Kasumi-1 (cell line): ENCODE measurements at places on chromosomes 13 and 19.

GRCh38 chr13:51562011-51562671 lies 22.1 kb upstream of the WDFY2 start:
- DNase-seq, result no peak

DNA sequence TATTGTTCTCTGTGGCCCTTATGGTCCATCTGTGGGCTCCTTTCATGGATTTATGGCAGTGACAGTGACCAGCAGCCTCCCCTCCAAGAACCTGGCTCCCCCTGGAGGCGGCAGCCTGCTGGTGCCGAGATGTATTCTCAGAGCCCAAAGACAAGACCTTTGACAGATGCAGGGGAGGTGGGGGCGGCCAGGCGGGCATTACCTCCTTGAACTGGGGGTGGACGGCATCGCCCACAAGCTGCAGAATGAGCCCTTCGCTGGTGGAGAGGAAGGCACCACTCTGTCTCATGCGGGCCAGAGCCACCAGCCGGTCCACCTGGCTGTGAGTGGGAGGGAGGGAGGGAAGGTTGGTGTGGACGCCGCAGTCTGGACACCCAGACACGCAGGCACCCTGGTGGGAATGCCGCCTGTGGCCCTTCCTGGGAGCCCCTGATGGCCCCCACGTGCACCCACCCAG lies 6.6 kb downstream of the ISOC2 start:
- peak; percentile 50 for DNase-seq

GRCh38 chr13:70098669-70099068 lies 9.0 kb upstream of the ATXN8OS start:
- peak; percentile 42 for DNase-seq

DNA sequence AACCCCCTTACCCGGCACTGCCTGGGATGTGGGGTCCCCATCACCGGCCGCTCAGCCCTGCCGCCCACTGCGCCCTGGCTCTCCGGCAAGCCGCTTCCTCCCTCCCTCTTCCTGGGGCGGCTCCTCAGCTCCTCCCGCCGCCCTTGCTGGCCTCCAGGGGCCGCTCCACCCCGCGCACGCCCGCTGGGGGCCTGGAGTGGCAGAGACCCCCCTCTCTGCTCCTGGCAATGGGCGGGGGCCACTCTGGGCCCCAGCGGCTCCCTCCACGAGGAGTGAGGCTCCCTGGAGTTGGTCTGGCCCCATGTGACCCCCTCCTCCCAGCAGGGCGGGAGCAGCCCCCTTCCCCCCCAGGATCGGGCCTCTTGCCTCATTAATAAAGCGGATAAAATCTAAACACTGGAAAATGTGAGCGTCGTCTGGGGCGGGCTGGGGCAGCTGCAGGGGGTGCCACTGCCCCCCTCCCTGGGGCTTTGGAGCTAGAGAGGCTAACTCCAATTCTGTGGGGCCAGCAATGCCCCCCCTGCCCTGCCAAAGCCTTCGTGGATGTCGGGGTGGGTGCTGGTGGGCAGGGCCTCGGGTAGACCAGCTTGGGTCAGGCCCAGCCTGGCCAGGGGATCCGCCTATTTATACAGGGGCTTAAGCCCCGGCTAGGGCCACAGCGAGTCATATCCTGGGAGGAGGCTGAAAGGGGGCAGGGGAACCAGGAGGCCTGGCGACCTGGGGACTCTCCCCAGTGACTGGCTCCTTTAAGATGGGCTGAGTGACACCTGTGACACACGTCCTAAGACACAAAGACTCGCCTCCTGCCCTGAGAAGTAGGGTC lies at the start of gene PTGER1:
TSS of gene PTGER1 (minus strand) at position 104 of the 823 bp plus-strand sequence. CDS start 1,034 bp downstream, outside the sequence.
- peak; percentile 30 for DNase-seq

DNA sequence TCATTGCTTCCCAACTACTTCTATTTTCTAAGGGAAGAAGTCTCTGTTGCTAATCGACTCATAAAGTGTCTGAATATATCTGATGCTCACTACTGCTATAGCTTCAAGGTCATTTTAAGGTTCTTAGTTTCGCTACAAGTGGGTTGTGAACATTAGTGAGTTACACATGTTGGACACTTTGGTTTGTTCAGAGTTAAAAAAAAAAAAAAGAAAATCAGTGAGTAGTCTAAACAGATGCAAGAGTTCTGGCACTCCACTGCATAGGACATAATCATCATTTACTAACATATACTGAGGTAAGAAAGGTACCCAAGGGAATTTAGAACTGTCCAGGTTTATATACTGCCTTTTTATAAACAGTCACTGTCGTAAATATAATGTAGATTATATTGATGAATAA lies 108.8 kb downstream of the KLF12 start:
- DNase-seq, result no peak

- no peak for DNase-seq
Observed at GRCh38 chr19:48508729-48509411, 2.8 kb downstream of the LMTK3 start.
